ENCODE measurements at places on chromosomes 1 and 21.
A peak's percentile ranks its signal among the peaks of the same experiment; 100 is the strongest.

- no peak for DNase-seq
Observed at GRCh38 chr1:233227930-233228465, 67.5 kb downstream of the PCNX2 start.

DNA sequence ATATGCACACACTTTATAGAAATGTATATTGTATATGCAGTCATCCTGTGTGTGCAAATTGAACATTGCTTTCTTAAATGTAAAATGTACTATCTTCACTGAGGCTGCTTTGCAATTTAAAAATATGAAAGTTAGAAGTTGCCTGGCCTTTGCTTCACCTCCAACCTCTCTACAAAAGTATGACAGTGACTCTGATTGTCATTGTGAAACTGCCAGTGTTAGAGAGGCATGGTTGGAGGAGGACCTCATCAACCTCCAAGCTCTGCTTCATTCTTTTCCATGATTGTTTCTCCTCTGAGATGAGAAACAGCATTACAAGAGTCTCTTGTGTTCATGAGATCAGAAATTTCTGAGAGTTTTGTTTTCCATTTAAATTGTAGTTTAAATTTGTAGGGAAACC is 185.5 kb downstream of the ZC3H11B start:
- no peak for DNase-seq

DNA sequence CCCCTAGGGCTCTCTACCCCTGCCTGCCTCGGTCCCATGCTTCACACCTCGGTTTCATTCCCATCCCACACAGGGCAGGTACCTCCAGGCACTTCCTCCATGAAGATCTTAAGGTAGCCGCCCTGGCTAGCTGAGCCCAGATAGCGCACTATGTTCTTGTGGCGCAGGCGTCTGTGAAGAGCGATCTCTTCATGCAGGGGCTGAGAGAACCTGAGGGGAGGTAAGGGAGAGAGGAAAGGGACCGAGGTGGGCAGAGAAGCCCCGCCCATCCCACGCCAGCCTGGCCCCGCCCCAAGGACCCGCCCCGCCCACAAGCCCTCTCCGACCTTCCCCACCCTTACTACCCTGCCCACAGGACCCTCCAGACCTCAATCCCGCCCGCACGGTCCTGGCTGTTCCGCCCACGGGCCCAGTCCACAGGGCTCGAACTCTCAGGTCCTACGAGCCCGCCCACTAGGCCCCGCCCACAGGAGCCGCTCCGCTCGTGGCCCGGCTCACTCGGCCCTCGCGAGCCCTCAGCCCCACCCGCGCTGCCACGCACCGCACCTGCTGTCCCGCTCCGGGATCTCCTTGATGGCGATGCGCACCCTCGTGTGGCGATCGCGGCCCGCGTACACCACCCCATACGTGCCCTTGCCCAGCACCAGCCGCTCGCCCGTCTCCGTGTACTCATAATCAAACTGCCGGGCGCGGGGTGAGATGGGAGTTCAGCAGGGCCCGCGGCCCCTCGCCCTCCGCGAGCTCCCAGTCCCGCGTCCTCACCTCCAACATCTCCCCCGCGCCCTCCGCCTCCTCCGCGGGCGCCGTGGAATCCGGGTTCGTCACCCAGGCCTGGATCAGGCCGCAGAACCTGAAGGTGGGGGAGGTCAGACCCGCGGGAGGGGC is 6.4 kb downstream of the MAP3K6 start:
- DNase-seq: no peak

GRCh38 chr1:99306644-99307043 is 42.4 kb downstream of the PLPPR4 start:
- no peak for DNase-seq

- DNase-seq: no peak
Observed at GRCh38 chr1:208221291-208221622, 22.9 kb downstream of the PLXNA2 start.

- DNase-seq: no peak
Observed at GRCh38 chr1:211752951-211753486, 77.5 kb downstream of the LPGAT1 start.

DNA sequence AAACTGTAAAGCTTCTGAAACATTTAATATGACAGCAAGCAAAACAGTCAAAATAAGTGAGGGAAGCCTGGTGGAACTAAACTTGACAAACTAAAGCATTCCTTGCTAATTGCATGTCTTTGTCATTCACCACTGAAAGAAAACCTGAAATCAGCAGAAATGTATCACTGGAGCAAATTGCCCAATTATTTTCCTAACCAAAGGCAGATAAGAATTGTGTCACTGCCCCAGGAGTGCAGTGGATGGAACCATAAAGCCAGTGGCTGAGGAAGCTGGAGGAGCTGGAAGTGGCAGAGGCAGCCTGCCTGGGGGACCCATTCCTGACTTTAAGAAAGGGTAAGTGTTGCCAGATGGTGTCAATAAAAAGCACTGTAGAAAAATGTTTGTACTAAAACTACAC is 2.7 kb upstream of the SLC30A10 start:
- no peak for DNase-seq

DNA sequence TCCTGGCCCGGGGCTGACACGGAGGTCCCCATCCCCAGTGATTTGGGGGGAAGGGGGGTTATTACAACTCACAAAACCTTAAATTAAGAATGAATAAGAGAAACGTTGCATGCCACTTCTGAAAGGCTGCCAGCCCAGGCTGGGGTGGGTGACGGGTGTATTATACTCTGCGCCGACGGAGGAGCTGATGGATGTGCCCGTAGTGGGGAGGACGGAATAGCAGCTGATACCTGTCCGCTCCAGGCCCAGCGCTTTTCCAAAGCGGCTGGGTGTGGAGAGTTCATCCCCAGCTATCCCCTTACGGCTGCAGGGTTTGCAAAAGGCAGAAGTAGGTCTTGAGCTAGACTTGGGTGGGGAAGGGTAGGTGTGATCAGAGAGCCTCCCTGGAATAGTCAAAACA is 63.8 kb upstream of the CASZ1 start:
- no peak for DNase-seq

DNA sequence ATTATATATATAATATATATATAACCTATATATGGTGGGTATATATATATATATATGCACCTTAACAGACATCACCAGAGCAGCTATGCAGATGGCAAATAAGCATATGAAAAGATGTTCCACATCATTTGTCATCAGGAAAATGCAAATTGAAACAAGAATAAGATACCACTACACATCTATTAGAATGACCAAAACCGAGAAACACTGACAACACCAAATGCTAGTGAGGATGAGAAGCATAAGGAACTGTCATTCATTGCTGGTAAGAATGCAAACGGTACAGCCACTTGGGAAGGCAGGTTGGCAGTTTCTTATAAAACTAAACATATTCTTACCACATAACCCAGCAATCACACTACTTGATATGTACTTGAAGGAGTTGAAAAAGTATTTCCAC is 219.8 kb upstream of the PRMT6 start:
- no peak for DNase-seq

GRCh38 chr1:201850053-201850397 is 21.1 kb downstream of the IPO9 start:
- peak; percentile 50 for DNase-seq

GRCh38 chr1:183597656-183598347 is 7.5 kb upstream of the NCF2 start:
- no peak for DNase-seq

DNA sequence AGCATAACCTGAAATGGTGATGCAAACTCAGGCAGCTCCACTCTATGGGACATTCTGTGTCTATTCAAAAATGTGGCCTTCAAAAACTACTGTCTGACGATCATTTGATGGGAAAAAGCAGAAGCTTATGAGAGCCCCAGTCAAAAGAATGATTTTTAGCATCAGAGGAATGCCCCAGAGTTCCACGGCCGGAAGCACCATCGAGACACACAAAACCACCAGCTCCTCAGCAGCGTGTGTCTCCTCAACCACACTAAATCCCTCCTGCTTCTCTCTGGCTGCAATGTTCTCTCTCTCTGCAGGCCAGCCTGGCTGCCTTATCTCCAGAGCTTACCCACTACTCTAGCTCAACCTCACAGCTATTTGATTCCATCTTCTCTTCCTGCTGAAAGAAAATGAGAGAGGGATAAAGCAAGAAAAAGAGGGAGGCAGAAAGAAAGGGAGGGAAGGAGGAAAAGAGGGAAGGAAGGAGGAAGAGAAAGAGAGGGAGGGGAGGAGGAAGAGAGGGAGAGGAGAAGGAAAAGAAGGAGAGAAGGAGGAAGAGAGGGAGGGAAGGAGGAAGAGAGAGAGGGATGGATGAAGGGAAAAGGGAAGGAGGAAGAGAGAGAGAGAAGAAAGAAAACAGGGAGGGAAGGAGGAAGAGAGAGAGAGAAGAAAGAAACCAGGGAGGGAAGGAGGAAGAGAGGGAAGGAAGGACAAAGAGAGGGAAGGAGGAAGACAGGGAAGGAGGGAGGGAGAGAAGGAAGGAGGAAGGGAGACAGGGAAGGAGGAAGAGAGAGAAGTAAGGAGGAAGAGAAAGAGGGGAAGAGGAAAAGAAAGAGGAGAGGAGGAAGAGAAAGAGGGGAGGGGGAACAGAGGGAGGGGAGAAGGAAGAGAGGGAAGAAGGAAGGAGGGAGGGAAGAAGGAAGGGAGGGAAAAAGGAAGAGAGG is 33.5 kb upstream of the LAPTM5 start:
- no peak for DNase-seq

GRCh38 chr1:62304975-62305374 is 14.3 kb downstream of the KANK4 start:
- no peak for DNase-seq

GRCh38 chr21:42836767-42837301 is 42.5 kb downstream of the WDR4 start:
- DNase-seq: no peak

- DNase-seq: no peak
Observed at GRCh38 chr1:34070201-34070836, 94.7 kb downstream of the CSMD2 start.

GRCh38 chr1:201596101-201596868 is 57.4 kb downstream of the NAV1 start:
- no peak for DNase-seq

- DNase-seq: no peak
Observed at GRCh38 chr21:31992391-31992790, 119.6 kb downstream of the HUNK start.

GRCh38 chr1:54335011-54335754 is 71.0 kb downstream of the SSBP3 start:
- peak; percentile 70 for DNase-seq

DNA sequence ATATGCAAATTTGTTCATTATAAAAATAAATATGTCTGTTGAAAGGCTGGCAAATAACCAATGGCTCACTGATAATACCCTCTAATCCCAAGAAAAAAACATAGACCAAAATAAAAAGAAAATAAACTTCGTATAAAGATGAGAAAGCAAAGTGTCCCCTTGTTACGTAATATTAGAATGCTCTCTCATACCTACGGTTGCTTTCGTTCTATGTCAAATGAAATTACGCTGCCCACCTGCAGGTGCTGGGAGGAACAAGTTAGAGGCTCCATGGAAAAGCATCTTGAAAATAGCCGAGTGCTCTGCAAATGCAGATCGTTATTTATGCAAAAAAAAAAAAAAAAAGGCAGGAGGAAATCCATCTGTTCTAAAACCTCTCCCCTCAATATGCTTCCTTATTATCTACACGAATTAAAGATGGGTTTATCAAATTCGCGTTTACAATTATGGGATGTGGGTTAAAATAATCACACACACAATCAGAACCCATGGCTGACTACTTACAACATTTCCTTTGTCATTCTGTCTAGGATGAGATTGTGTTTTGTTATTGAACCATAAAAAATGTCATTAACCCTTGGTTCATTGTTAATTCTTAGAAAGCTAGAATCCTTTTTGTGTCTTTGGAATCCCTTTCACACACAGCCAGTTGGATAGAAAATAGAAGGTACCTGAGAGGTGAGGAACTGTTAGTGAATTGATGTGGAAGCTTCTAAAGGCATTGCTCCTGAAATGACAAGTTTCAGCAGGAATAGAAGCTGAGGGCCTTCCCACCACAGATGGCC is 268.6 kb downstream of the SETD4 start:
- DNase-seq: no peak

DNA sequence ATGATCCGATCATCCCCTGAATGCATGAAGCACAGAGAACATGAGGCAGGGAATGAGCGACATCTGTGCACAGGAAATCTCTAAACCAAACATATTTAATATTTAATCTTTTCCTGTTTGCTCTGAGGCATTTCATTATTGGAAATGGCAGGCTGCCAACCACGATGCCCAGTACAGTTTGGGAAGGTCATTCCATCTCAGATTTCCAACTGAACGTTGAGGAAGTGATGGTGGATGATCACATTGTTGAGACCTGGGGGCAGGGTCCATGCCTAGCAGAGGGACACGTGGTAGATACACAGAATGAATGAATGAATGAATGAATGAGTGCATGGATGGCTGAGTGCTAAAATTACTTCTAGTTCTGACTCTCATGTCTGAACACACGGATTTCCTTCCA is 15.9 kb upstream of the FASLG start:
- DNase-seq: no peak

DNA sequence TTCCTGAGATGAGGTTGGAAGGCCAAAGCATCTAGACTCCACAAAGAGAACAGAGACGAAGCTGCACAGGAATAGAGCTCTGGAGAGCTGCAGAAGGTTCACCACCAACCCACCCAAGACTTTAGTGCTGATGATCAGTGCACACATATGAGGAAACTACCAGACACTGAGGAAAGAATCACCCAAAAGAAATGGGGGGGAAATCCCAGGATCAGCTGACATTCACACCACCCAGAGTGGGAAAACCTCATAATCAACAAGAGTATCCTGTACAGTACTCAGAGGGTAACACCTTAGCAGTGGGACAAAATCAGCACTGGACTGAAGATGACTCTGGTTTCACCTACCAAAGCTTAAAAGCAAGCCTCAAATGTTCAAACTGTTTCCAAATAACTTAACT is 36.4 kb downstream of the DENND1B start:
- no peak for DNase-seq

Data from right hindlimb (tissue), 1 donor.